ENCODE measurements at places on chromosomes 2 and 18.

- DNase-seq = no peak
These were observed 1.6 kb downstream of the CNDP2 start for GRCh38 chr18:74497778-74498177.

DNA sequence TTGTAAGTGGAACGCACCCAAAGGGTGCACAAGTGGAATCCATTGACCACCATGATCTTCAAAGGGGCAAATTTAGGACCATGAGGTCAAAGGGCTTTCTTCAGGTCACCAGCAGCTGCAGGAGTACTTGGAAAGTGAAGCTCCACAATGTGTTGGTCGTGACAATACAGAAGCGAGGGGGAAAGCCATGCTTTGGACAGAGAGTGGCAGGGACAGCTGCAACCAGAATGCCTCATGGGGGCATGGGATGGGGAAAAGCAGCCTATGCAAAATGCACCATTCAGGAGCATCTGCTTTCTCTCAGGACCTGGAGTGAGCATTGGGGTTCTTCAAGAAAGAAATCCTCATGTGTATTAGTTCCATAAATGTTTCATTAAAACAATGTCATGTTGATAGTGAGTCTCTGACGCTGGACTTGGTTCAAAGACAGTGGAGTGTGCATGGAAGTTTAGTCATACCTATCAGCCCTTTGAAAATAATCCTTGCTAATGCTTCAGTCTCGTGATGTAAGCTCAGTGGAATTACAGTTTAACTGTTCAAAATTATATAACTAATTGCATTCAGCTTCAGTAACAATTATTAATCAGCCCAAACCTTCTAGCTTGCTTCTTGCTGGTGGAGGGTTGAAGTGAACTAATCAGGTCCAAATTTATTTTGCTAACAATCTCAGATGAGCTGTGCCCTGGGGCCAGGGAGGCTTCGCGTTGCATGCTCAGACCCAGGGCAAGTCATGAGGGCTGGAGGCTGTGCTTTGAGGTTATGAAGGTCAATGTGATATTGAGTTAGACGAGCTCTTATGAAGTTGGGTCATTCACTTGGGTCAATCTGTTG lies 41.6 kb downstream of the ACKR3 start:
- no peak for DNase-seq

GRCh38 chr18:51622702-51623101 lies 425.2 kb upstream of the MEX3C start:
- no peak for DNase-seq

DNA sequence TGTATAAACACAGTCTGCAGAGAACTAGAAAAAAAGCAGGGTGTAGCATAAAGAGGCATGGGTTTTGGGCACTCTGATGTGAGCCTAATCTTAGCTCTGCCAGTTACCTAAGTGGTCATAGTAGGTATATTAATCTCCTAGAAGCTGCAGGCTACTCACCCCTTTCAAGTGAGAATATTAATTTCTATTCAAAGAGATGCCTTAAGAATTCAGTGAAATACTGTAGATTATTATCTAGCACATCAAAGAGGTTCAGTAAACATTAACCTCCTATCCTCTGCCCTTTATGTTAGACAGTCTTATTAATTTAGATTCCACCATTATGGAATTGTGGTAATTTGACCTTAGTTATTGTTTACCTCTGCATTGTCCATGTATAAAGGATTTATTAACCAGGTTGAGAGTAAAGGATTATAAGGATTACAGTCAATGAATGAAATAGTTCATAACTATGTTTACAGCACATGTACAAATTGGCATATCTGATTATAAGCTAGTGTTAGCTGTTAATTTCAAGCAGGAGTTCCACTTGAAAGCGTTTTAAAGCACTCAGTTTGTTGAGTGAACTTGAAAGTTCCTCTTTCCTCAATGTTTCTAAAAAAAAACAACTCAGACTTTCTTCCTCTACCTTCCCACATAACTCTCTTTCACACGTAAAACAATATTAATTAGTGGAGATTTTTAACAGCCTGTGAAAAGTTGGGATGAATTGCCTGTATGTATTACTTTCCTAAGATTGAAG lies 150.6 kb upstream of the EPC2 start:
- DNase-seq = peak; percentile 44

- no peak for DNase-seq
These were observed 28.9 kb upstream of the ARHGEF4 start for GRCh38 chr2:130807659-130808385.

DNA sequence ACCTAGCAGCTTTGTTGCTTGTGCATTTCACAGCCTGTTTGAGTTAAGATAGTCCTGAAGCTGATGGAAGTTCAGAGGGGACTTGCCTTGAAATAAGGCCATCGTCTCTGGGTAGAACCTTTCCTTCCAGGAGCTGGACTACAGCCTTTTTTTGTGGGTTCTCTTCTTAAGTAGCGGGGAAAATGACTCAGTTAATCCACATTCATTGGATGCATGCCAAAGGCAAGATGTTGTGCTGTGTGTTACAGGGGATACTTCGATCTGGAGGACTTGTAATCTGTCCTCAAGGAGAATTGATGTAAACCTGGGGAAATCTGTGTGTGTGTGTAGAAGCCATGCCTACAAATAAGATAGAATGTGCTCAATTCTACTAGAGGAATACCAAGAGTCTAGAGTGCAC lies 46.8 kb downstream of the RPIA start:
- no peak for DNase-seq

GRCh38 chr2:216880509-216881184 lies 20.8 kb upstream of the TNP1 start:
- no peak for DNase-seq

DNA sequence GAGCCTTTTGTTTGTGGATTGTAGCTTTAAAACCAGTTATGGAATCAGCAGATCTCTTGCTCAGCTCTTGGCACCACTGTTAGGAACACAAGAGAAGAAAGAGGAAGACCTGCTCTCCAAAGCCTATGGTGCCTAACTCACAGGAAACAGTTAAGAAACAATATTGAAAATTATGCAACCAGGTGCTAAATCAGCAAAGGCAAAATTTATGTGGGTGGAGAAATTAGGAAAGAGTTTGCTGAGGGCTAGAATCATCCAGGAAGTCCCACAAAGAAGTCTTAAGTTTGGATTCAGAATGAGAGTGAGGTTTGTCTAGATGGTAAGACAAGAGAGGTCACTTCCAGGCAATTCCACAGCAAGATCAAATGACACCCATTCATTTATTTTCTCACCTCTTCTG lies 49.4 kb downstream of the AOX1 start:
- DNase-seq = peak; percentile 24

DNA sequence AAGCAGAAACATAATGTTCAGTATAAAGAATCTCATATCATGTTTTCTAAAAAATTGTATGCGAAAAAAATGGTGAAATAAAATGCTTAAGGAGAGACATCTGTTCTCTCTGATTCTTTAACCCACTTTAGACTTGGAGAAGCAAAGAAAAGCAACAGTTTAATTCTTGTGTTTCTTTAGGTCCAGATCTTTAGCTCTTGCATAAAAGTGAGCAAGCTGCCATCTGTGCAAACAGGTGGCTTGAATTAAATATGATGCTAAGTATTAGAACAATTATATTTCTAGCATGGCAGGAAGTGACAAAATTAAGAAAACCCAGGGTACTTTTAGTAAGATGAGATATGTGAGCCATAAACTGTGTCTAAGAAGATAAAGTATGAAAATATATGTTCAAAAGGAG lies 1038.3 kb downstream of the DPP10 start:
- DNase-seq = no peak

- DNase-seq = no peak
These were observed 93.4 kb downstream of the IKZF2 start for GRCh38 chr2:213057977-213058376.

DNA sequence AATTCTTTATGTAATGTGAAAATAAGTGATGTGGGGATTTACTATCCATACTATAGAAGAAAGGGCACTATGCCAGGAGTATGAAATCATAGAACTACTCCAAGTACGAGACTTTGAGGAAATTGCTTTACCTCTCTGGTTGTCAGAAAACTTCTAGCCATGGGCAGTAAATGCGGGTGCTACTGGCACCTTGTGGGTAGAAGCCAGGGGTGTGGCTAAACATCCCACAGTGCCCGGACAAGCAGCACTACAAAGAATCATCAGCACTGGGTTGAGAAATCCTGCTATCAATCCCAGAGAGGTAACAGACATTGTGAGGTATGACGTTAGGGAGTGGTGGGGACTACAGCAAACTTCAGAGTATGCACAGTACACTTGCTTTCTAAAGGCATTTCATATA lies 453.5 kb upstream of the TNP1 start:
- no peak for DNase-seq

DNA sequence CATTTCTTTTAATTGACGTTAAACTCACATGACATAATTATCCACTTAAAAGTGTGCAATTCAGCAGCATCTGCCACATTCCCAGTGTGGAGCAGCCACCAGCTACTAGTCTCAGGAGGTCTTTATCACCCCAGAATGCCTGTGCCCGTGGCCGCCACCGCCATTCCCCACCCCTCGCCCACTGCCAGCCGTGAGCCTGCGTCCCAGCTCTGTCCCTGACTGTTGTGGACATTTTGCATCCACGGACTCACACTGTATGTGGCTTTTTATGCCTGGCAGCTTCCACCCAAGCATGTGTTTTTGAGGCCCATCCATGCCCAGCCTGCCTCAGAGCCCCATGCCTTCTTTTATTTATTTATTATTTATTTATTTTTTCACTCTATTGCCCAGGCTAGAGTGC lies 9.2 kb downstream of the BOK start:
- no peak for DNase-seq

- no peak for DNase-seq
These were observed 236.8 kb downstream of the SEPTIN10 start for GRCh38 chr2:109376796-109377495.

DNA sequence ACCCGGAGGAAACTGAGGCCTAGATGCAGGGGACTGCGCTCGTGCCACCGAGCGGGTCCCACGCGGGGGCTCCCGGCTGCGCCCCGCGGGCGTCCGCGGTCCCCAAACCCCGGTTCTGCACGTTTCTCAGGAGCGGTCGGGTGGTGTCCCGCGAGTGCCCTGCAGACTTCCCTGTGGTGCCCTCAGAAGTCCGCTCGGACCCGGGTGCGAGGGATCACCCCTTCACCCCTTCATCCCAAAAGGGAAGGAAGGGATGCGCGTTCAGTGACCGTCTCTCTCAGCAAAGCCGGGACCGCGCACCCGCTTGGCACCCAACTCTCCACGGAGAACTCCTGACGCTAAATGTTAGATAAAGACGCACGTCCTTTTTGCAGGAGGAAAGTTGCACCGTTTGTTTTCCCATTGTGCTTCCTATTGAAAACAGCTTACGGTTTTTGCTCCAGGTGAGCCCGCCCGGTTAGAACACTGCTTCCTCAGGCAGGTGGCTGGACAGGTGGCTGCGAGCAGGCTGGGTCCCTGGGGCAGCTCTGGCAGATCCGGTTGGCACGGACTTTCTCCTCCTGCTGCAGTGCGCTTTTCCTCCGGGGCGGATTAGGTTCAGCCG lies 779 bp downstream of the DGKD start:
- no peak for DNase-seq

GRCh38 chr18:11379660-11380059 lies 229.7 kb upstream of the SLC35G4 start:
- no peak for DNase-seq

- no peak for DNase-seq
These were observed 8.5 kb downstream of the GREB1 start for GRCh38 chr2:11542275-11542819.

GRCh38 chr2:64400105-64400728 lies 53.7 kb upstream of the LGALSL start:
- no peak for DNase-seq

DNA sequence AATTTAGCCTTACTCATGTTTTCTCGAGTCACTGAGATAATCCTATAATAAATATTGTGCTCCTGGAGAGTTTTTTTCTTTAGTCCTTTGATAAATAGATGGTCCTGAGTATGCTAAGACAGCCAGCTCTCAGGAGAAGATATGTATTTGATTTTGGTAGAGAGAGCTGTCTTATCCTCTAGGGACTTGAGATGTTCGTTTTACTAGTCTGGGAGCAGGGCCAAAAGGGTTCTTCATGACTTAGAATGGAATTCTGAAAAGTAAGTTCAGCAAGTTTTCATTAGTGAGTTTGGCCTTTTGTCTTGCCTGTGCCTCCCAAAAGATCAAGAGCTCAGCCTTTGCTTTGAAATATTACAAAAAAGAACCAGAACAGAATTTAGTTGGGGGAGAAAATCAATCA lies 246.7 kb downstream of the BABAM2 start:
- DNase-seq = no peak

- no peak for DNase-seq
These were observed 337.3 kb downstream of the CBLN2 start for GRCh38 chr18:72206814-72207213.

- no peak for DNase-seq
These were observed 68.4 kb upstream of the MCFD2 start for GRCh38 chr2:46984040-46984439.

- DNase-seq = peak; percentile 42
These were observed at the start of gene GAD1 for GRCh38 chr2:170816504-170817092. Gene GAD1, plus strand, starts transcription at chr2:170816887. Its CDS starts 1,705 bp downstream, at chr2:170818592.

GRCh38 chr2:8416001-8416571 lies 265.8 kb upstream of the ID2 start:
- DNase-seq = no peak

GRCh38 chr2:151350579-151351195 lies 6.7 kb upstream of the TNFAIP6 start:
- DNase-seq = no peak

- no peak for DNase-seq
These were observed 96.8 kb downstream of the POLE4 start for GRCh38 chr2:75055142-75055819.

- DNase-seq = no peak
These were observed 4.9 kb upstream of the COL3A1 start for GRCh38 chr2:188969236-188969635.

GRCh38 chr2:200188876-200189275 lies 117.6 kb upstream of the SPATS2L start:
- DNase-seq = no peak

GRCh38 chr2:201900362-201900761 lies 94.0 kb downstream of the CDK15 start:
- DNase-seq = no peak

GRCh38 chr2:120945091-120945490 lies 209.4 kb downstream of the GLI2 start:
- DNase-seq = no peak

DNA sequence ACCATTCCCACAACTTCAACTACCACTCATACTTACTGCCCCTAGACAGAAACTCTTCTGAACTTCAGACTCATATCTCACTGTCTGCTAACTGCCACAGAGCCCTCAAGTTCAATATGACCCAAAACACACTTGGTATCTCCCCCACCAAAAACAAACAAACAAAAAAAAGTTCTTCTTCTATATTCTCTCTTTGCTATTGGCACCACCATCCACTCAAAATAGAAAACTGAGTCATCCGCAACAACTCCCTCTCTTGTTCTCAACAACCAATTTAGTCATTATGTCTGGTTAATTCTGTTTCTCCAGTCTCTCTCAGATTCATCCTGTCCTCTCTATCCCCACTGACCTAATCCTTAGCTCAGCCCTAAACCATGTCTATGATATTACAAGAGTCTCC lies 7.2 kb upstream of the DCTN1 start:
- DNase-seq = no peak

- DNase-seq = no peak
These were observed 1267.0 kb upstream of the CHAC2 start for GRCh38 chr2:52500561-52500960.
